Iris pigment epithelial cell (primary cell): ENCODE measurements at places on chromosomes 12 and 14.

DNA sequence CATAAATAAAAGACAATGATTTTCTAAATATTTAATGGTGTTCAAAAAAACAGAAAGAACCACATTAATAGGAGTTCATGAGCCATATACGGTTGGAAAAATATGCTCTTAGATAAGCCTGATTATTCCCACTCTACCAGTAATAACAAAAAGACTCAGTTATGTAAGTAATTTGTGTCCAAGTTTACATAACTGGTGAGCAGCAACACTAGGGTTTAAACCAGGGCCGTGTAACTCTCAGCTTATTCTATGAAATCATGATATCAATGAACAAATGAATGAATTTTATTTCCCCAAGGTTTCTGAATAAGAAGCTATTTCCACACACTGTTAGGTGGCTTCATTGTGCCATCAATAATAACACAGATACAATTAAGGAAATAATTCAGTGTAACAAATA is 98.3 kb downstream of the GARIN6 start:
- DNase-seq: no peak

- no peak for DNase-seq
Observed at GRCh38 chr12:51247523-51248206, 9.0 kb downstream of the DAZAP2 start.

- no peak for DNase-seq
Observed at GRCh38 chr12:51797301-51797700, 51.2 kb downstream of the FIGNL2 start.

GRCh38 chr14:89258728-89259273 is 158.2 kb downstream of the FOXN3 start:
- DNase-seq: no peak

DNA sequence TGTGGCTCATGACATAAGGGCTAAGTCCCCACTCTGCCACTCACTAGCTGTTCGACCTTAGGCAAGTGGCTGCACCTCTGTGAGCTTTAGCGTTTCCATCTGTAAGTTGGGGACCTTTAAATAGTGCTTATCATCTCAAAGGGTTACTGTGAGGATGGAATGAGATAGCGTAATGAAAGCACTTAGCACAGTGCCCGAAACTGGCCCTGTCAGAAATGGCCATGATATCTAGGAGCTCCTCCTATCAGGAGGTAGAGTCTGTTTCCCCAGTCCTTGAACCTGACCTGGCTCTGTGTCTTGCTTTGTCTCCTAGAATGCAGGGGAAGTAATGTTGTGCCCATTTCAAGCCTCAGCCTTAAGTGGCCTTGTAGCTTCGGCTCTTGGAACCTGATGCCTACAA is 211.0 kb downstream of the RBM19 start:
- DNase-seq: no peak

DNA sequence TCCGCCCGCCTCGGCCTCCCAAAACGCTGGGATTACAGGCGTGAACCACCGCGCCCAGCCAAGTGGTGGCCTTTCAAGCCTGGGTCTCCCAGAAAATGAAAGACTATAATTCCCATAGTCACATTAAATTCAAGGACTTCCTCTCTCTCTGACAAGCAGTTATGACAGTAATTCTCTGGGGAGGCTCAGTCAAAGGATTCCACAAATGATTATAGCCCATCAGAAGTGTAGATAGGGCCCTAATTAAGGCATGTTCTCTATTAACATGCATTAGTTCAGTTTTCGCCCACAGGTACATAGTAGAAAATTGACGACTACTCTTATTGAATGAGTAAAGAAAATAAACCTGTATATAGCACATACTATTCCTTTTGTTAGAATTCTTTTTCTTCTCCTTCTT is 16.4 kb downstream of the PRMT8 start:
- no peak for DNase-seq

GRCh38 chr12:82055391-82055790 is 296.2 kb upstream of the PPFIA2 start:
- no peak for DNase-seq

DNA sequence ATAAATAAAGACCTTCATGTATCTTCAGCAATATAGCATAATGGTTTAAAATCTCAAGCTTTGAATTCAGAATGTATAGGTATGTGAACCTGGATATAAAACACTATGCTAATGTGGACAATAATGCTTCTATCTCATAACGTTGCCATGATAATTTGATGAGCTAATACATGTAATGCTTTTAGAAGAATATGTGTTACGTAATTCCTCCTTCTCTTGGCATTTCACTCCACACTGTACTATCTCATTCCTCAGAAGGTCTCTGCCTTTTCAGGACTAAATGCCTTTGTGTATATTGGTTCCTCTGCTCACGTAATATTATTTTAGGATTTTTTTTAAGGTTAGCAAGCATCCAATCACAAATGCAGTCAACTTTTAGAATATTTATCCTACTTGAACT is 86.5 kb downstream of the FOXA1 start:
- peak; percentile 14 for DNase-seq

- DNase-seq: no peak
Observed at GRCh38 chr14:98181241-98181640, 1090.8 kb downstream of the BCL11B start.

DNA sequence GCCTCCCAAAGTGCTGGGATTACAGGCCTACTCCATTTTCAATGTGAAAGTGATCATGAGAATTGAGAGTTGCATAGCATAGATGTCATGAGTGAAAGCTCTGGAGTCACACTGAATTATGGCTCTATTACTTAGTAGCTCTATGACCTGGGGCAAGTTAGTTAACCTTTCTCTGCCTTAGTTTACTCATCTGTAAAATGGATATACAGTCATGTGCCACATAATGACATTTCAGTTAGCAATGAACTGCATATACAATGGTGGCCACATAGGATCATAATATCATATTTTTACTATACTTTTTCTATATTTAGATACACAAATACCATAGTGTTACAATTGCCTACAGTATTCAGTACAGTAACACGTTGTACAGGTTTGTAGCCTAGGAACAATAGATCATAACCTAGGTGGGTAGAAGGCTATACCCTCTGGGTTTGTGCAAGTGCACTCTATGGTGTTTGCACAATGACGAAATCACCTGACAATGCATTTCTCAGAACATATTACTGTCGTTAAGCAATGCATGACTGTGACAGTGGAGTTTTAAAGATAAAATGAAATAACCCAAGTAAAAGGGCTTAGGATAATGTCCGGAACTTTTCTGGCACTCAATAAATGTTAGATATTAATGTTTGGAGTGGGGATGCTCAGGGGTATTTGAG is 53.1 kb downstream of the ZFYVE26 start:
- no peak for DNase-seq

DNA sequence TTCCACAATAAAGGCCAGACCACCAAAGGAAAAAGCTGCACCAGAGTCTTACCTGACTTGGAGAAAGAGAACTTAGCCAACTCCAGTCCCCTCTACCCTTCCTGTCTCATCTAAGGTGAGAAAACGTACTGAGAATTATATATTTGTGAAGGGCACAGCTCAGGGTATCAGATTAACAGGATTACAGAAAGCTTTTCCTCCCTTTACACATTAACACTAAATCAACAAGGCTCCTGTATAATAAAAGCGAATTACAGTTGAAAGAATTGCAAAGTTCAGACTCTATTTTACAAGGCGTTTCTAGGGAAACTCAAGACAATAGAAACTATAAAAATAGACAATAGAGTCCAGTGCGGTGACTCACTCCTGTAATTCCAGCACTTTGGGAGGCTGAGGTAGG is 82.7 kb upstream of the RPL10L start:
- no peak for DNase-seq

- no peak for DNase-seq
Observed at GRCh38 chr12:89259821-89260220, 92.5 kb downstream of the DUSP6 start.

- no peak for DNase-seq
Observed at GRCh38 chr12:67148265-67148664, 120.9 kb upstream of the CAND1 start.

DNA sequence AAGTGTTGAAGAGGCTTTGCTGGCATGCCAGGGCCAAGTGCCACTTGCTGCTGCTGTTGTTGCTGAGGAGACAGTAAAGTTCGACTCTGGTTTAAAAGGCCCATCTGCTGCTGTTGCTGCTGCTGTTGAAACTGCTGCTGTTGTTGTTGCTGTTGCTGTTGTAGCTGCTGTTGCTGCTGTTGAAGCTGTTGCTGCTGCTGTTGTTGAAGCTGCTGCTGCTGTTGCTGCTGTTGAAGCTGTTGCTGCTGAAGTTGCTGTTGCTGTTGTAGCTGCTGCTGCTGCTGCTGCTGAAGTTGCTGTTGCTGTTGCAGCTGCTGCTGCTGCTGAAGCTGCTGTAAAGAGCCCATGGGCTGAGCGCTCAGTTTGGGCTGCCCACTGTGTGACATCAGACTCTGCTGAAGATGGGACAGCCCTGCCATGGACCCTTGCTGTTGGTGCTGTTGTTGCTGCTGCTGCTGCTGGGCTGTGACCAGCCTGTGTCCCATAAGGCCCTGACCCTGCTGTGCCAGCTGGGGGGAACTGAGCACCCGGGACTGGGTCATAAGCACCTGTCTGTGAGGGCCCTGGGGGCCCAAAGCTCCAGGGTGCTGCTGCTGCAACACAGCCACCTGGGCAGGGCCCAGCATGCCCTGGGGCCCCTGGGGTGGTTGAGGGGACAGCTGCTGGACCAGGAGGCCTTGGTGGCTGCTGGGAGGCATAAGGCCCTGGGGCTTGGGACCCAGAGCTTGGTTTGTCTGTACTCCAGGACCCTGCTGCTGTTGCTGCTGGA is 14.3 kb upstream of the PRKAG1 start:
- no peak for DNase-seq

- DNase-seq: peak; percentile 76
Observed at GRCh38 chr12:68224613-68225285, 861 bp downstream of the IL26 start.

GRCh38 chr12:54010053-54010971 is 1.5 kb downstream of the HOXC8 start:
- DNase-seq: no peak

DNA sequence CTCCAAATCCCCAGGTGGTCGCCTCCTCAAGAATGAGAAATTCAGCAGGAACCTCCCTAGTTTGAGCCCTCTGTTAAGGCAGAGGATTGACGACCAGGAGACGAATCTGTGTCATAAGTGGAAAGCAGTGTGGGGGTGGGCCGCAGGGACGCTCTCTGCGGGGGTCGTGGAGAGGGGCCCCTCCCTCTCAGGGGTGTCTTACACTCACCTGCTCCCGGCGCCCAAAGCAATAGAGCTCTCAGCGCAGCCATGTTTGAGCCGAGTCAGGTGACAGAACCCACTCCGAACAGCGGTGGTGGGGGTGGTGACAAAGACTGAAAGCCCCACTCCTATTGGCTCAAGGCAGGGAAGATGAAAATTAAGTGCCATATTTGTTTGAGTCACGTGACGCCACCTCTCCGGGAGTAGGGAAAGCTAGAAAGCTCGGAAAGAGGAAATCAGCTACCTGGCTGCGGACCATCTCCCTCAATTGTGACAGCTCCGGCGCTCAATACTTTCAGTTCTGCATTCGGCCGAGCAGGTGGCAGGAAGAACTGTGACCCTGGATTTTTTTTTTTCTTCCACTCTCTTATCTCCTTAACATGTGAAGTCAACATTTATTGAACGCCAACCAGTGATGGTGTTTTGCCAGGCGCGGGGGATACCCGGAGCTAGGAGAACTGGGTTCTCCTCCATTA is at the start of gene ZFYVE26:
Gene ZFYVE26 (minus strand): TSS at position 265 of the 677 bp plus-strand sequence. CDS start 627 bp downstream, outside the sequence.
- peak; percentile 96 for DNase-seq

DNA sequence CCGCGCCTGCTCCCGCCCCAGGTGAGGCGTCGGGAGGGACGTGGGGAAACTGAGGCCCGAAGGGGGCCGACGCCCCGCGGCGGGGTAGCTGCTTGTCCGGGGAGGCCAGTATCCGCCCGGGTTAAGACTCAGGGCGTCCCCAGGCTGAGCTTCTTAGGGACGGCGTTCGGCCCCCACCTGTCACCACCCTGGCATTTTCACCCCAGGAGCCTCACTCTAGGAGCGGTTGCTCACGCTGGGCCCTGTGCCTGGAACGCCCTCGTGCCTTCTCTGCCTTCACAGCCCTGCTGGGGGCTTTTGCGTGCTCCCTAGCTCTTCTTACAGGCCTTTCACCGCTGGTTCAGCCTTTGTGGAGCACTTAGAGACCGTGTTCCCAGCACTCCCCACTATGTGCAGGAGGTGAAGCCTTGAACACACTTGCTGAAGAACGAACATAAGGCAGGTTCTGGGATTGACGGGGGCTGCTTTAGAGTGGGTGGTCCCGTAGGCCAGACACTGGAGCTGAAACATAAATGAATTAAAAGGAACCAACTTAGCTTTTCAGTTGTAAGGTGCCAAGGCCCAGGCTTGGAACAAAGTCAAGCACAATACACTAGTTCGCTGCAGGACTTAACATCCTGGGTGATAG is 601 bp downstream of the ZNF839 start:
- DNase-seq: peak; percentile 63

- DNase-seq: no peak
Observed at GRCh38 chr12:129331356-129332085, 478.2 kb downstream of the GLT1D1 start.

GRCh38 chr12:33832900-33833299 is 189.4 kb upstream of the ALG10 start:
- DNase-seq: no peak

GRCh38 chr14:101233021-101233366 is 328.3 kb upstream of the DIO3 start:
- DNase-seq: no peak

GRCh38 chr12:42343721-42344120 is 17.8 kb downstream of the PPHLN1 start:
- DNase-seq: no peak

- no peak for DNase-seq
Observed at GRCh38 chr12:55697686-55698085, 10.0 kb downstream of the ITGA7 start.

GRCh38 chr14:81221579-81222102 is 882 bp upstream of the GTF2A1 start:
- peak; percentile 11 for DNase-seq

DNA sequence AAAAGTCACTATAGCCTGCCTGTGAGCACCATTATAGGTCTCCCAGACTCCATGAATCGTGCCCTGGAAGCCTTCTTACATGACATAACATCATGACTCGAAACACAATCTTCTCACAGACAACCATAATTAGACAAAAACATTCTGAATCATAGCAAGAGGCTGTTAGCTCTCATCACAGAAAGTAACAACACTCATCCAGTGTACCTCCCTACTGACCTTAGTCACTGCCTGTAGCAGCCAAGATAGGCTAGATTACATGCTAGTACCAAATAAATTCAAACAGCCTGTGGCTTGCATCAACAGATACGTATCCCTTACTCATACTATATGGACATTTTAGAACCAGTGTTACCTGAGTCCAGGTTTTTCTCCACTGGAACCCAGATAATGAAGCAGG is 663.8 kb upstream of the FOXG1 start:
- peak; percentile 18 for DNase-seq

GRCh38 chr14:59225281-59225680 is 36.8 kb downstream of the DAAM1 start:
- no peak for DNase-seq

- peak; percentile 68 for DNase-seq
Observed at GRCh38 chr12:119843100-119843499, 34.0 kb downstream of the CIT start.

- DNase-seq: no peak
Observed at GRCh38 chr14:70711451-70711850, 69.7 kb downstream of the TTC9 start.
